CD8-positive, alpha-beta memory T cell (primary cell): ENCODE measurements at places on chromosomes 7 and 10.

DNA sequence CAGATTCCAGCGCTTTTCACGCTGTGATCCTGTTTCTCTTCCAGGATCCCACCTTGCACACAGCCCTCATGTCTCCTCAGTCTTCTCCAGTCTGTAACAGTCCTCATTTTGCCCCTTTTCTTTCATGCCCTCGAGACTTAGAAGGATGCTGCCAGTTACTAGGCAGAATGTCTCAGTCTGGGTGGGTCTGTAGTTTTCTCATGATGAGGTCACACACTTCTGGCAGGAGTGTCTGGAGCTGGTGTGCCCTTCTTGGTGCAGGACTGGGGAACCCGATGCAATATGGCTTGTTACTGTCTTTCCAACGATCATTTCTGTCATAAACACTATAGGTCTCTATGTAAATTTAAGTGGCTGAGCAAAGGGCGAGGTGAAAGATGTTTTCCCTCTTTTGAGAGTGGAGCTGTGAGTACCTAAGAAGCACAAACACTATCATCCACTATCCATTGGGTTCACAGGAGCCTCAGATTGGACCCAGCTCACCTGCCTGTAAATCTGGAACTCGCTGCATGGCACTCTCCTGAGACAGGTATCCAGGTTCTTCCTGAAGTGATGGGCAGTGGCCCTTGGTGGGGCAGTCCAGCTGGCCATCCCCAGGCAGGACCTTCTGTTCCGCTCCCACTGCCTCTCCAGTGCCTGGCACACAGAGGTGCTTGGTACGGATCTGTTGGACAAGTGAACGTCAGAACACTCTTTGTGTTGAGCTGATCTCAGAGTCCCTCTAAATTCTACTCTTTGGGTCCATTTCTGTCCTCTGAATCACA is 64.3 kb upstream of the ZNF32 start:
- no peak for DNase-seq

DNA sequence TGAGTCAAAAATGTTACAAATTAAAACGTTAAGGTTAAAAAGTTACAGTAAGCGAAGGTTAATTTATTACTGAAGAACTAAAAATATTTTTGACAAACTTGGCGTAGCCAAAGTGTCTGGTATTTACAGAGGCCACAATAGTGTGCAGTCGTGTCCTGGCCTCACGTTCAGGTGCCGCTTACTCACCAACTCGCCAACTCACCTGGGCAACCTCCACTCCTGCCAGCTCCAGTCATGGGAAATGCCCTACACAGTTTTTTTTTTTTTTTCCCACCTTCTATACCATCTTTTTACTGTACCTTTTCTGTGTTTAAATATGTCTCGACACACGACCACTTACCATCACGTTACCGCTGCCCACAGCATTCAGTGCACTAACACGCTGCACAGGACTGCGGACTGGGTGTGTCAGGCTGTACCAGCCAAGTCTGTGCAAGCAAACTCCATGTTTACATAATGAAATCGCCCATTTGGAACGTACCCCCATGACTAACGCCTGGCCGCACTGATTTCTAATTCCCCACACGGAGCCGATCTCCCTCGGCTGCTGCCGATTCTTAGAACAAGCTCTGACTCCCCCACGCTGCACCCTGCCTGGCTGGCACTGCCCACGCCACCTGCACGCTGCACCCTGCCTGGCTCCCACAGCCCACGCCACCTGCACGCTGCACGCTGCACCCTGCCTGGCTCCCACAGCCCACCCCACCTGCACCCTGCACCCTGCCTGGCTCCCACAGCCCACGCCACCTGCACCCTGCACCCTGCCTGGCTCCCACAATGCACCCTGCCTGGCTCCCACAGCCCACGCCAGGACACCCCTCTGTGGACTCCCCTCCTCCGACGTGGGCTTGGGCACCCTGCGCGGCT is 203.1 kb downstream of the ZMYND11 start:
- DNase-seq: no peak

GRCh38 chr10:26439406-26440087 is 1.4 kb downstream of the APBB1IP start:
- DNase-seq: no peak

DNA sequence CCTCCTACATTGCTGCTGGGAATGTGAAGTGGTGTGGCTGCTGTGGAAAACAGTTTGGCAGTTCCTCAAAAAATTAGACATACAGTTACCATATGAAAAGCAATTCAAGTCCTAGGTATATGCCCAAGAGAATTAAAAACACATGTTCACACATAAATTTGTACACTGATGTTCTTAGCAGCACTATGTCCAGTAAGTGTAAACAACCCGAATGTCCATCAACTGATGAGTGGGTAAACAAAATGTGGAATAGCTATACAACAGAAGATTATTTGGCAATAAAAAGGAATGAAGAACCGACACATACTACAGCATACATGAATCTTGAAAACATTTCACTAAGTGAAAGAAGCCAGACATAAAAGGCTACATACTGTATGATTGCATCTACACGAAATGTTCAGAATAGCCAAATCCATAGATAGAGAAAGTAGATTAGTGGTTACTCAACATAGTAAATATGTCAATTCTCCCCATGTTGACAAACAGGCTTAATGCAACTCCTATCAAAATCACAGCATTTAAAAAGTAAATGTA is 17.2 kb downstream of the CEP41 start:
- no peak for DNase-seq
